EL (cell line): ENCODE measurements at places on chromosomes 11 and 22.

GRCh38 chr11:72716290-72716689 lies 35.9 kb downstream of the ARAP1 start:
- no peak for DNase-seq

- DNase-seq = peak; percentile 38
These were observed 78.7 kb downstream of the PIWIL3 start for GRCh38 chr22:24695561-24696511.

DNA sequence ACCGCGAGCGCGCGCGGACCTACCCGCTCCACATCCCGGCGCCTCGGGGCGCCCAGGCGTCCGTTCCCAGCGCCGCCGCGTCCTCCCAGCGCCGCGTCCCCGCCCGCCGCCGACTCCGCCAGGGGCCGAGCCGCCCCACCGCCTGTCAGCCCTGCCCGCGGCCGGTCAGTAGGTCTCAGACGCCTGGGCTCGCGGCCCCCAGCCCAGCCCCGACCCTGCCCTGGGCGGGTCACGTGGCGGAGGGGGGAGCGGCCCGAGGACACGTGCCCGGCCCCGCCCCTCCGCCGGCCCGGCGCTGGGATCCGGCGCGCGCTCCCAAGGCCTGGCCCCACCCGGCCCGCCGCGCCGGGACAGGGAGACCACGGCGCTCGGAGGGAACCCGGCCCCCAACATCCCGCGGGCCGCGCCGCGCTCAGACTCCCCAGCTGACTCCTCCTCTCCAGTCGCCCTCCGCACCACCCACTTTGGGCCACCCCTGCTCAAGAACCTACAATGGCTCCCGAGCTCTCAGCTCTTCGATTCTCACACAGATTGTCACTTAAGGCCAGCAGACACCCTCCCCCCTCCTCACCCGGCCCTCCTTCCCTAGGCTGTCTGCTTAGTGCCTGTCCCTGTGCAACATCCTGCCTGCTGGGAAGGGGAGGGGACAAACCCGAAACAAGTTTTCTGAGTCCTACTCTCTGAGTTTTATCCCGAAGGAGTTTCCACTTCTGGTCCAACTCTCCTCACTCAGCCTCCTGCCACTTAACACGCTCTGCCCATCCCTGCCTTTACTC lies at the start of gene RAB3IL1:
TSS of gene RAB3IL1 (minus strand) at position 233 of the 776 bp plus-strand sequence. CDS start at position 34, 199 bp downstream.
- peak; percentile 47 for DNase-seq

- DNase-seq = no peak
These were observed 1086.3 kb upstream of the CCDC90B start for GRCh38 chr11:84372381-84372950.

DNA sequence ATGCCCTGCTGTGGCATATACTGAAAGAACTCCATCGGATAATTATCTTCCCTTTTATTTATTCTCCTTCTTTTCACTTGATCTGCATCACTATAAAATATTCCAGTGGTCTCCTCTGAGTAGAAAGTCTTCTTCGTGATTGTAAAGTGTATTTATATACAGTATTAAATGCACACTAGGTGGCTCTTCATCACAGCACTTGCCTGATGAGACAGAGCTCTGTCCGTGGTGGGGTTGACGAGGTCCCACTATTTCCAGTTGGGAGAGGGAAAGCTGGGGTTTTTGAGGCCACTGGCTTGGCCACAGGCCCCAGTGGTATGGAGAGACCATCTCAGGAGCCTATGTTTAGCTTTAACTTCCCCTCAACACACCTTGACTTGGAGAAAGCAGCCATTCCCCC lies 31.6 kb upstream of the ZBTB16 start:
- DNase-seq = no peak

- no peak for DNase-seq
These were observed 10.6 kb upstream of the MYO7A start for GRCh38 chr11:77117492-77117891.

DNA sequence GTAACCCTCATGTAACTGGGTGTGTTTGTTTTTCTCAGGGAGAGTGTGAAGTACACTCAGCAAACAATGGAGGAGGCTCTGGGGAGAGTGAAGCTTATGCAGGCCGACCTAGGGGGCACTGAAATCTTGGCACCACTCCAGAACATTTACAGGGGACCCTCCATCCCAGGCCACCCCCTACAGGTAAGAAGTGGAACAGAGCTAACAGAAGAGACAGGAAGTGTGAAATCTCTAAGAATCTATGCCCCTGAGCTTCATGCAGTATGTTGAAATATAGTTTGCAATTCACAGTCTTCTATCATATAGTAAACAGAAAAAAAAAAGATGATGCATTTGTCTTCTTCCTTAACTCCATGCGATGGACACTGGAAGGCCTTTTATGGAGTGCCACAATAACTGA lies 8.4 kb downstream of the VWA5A start:
- DNase-seq = no peak

- DNase-seq = no peak
These were observed 40.9 kb downstream of the FAM168A start for GRCh38 chr11:73556966-73557365.

GRCh38 chr11:113404859-113405430 lies 17.4 kb downstream of the ANKK1 start:
- DNase-seq = no peak

GRCh38 chr22:31272522-31273446 lies 19.5 kb downstream of the PIK3IP1 start:
- peak; percentile 66 for DNase-seq

- no peak for DNase-seq
These were observed 4.1 kb downstream of the WEE1 start for GRCh38 chr11:9577556-9577955.

- no peak for DNase-seq
These were observed 624.5 kb upstream of the CHORDC1 start for GRCh38 chr11:90847268-90847886.

DNA sequence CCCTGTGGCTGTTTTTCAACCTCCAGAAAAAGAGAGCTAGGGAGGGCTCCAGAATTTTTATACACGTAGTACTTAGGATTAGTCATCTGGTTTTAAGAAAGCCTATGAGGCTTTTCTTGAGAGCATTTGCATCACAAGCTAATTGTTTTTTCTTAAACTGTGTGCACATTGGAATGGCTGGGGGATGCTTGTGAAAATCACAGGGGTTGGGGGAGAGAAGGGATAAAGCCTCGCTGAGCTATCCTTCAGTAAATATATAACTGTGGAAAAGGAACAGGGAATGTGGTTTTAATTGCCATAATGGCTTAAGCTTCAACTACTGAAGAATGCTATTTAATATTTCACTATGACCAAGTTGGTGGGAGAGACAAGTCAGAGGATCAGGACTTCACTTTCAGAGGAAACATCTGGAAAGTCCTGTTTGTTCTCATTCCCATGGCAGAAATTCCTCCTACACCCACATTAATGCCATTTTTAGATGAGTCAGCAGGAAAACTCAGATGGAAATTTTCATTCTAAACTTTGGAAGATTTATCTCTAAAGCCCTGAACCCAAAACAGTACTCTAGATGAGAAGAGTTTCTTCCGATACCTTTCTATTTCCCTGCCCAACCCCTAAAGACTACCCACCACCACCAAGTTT lies 591.3 kb downstream of the LRRC4C start:
- DNase-seq = no peak

DNA sequence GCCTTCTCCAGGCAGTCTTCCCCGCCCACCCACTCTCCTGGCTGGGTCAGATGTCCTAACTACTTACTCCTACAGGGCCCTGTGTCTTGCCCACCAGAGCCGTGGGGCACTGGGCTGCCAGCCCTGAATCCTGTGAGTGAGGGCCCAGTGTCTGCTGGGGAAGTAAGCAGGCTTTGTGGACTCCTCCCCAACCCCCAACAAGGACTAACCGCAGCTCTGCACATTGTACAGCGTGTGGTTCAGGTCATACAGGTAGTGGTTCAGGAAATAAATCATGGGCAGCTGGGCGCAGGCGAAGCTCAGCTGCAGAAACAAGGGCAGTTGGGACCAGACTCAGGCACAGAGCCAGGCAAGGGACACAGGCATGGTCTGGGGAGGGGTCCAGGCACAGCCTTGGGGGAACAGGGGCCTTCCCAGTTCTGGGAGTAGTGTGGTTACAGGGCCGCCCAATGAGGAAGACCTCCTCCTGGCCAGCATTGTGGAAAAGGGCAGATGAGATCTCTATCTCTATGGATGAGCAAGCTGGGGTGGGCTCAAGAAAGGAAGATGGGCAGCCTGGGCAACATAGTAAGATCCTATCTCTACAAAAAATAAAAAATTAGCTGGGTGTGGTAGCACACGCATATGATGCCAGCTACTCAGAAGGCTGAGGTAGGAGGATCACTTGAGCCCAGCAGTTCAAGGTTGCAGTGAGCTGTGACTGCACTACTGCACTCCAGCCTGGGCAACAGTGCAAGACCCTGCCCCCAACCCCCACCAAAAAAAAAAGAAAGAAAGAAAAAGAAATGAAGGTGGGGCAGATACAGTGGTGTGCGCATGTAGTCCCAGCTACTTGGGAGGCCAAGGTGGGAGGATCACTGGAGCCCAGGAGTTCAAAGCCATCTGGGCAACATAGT lies 5.5 kb downstream of the UNC93B1 start:
- no peak for DNase-seq

DNA sequence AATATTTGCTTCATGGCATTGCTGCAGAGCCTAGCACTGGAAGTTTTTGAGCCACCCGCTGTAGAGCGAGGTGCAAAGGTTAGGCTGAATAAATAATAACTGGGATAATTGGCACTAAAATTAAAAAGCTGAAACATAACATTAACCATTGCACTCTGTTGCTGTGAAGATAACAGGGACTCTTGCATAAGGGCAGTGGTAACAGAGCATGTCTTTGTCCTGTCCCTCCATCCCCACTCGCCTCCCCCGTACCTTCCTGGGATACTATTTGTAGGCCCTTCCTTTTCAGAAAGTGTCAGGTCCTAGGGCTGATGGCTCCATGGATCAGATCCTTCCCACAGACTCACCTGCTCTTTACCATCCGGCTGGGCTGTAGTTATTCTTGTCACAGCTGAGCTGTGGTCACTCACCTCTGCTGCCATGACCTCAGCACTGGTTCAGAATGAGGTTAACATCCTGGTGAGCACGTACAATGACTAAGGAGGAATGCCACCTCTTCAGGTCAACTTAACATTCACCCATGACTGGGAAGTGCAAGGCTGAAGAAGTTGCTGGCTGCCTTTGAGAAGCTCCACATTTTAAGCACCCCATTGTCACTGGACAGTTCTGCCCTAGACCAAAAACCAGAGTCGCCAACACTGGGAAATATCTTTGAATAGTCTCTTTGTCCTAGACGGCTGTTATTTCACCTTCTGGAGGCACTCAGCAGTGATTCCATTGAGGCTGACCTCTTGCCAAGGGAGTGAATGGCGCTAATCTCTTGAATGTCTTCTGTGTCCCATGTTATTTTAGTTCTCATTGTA lies 103.2 kb upstream of the KIRREL3 start:
- no peak for DNase-seq

- DNase-seq = no peak
These were observed 12.0 kb downstream of the PPARA start for GRCh38 chr22:46162285-46162684.

GRCh38 chr11:13947379-13947778 lies 15.1 kb upstream of the SPON1 start:
- no peak for DNase-seq

DNA sequence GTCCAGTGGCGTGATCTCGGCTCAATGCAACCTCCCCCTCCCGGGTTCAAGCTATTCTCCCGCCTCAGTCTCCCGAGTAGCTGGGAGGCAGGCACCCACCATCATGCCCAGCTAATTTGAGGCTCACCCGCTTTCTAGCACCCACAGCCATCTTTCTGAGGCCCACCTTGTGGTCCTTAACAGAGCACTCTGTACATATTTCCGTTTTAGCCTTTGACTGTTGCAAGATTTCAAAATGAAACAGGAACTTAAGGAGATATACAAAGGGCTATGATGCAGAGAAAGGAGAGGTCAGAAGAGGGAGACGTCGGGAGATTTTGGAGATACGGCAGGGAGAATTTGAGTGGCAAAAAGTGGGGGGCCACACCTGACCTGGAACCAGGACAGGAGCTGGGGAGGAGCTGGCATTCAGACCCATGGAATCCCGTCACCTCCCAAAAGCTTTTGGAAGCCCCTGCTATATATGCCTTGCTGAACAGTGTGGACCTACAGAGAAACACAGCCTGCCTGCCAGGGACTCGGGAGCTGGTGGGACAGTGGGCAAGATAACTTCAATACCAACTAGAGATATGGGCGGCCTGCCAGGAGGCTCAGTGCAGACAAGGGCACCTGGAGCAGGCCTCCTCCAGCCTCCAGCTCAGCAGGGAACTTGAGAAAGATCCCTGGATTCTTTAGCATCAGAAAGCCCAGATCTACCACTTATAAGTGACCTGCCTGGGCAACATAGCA lies 8.0 kb upstream of the CLCF1 start:
- no peak for DNase-seq

DNA sequence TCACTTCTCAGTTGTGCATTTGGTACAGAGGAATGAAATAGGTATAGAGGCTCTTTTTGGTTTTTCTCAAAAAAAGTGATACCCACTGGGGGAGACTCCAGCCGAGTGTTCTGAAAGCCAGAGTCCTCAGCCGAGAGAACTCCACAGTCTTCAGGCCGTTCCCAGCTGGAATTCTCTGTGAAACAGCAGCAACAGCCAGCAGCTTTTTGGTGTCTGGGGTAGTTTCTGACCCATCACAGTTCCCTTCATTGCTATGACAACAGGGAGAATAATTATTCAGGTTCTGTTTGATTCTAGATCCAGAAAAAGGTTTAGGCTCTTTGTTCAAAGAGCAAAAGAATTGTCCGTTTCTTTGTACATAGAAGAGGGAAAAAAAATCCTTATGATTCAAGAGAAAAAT lies 84.6 kb downstream of the C22orf31 start:
- no peak for DNase-seq

DNA sequence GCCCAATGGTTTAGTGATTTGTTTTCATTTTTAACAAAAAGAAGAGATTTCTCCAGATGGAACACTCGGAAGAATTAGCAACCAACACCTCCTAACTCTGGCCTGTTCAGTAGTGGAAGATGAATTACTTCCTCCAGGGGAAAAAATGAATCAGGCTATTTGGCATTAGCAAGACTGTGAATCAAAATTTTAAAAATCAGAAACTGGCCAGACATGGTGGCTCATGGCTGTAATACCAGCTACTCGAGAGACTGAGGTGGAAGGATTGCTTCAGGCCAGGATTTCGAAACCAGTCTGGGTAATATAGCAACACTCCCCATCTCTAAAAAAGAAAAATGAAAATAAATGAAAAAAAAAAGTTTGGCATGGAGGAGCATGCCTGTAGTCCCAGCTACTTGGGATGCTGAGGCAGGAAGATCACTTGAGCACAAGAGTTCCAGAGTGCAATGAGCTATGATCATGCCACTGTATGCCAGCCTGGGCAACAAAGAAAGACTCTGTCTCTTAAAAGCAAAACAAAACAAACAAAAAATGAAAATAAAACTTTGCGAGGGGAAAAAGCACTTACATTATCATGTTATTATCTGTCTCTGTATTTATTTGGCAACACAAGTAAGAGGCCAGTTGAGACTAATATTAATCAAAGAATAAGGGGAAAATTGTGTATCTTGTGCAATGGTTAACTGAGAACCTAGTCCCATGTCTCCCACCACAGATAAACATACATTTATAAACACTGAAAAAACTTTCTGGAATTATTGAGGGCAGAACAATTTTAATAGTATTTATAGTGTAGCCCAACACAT lies 796.3 kb upstream of the ANO3 start:
- no peak for DNase-seq

GRCh38 chr11:59528711-59529110 lies 17.4 kb downstream of the OR4D9 start:
- DNase-seq = no peak

- peak; percentile 4 for DNase-seq
These were observed 566.8 kb upstream of the TENM4 start for GRCh38 chr11:80007616-80008015.

GRCh38 chr11:3108183-3108721 lies 51.0 kb upstream of the CARS1 start:
- no peak for DNase-seq
